Left ventricle myocardium inferior (tissue), 1 donor: ENCODE measurements at places on chromosomes 2 and 18. TPM values are rescaled to one million over a fixed set of nuclear protein-coding genes. Genes with fewer than 3 reads are reported as not detected.

DNA sequence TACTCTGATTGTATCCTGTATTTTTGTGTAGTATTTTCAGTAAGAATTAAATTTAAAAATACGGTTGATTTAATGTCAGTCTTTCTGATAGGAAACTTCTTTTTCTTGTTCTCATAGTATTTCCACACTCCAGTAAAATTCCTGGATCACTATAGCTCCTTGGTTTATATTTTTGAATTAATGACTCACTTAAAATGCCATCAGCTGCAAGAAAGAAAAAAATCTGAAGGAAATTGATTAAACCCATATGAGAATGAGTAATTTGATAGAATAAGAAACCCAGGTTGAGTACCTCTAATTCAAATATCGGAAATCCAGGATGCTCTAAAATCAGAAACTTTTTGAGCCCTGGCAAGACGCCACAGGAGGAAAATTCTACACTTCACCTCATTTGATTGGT is 186.8 kb upstream of the RND3 start:
- H3K27ac ChIP-seq, result no peak overlapping the region
- no peaks in the 10 kb centered on the region for H3K27me3 ChIP-seq

GRCh38 chr2:134152045-134153010 is 101.5 kb upstream of the MGAT5 start:
- H3K27ac ChIP-seq, result no peak overlapping the region
- H3K27me3 ChIP-seq, result no peaks in the 10 kb centered on the region
- peaks cover 85% of the 10 kb centered on the region for H3K4me1 ChIP-seq
- DNase-seq, result no peak

- no peak for DNase-seq
- H3K27ac ChIP-seq, result no peak overlapping the region
- no peaks in the 10 kb centered on the region for H3K4me1 ChIP-seq
- peaks cover 55% of the 10 kb centered on the region for H3K36me3 ChIP-seq
- no peaks in the 10 kb centered on the region for H3K27me3 ChIP-seq
- no peak overlapping the region for H3K4me3 ChIP-seq
Measured at GRCh38 chr2:191404568-191404991, 159.4 kb downstream of the MYO1B start.

- H3K4me1 ChIP-seq, result no peaks in the 10 kb centered on the region
- H3K27me3 ChIP-seq, result no peaks in the 10 kb centered on the region
- H3K36me3 ChIP-seq, result no peaks in the 10 kb centered on the region
- no peak overlapping the region for H3K4me3 ChIP-seq
- no peak overlapping the region for H3K27ac ChIP-seq
Measured at GRCh38 chr2:218043701-218044109, 25.3 kb upstream of the RUFY4 start.

DNA sequence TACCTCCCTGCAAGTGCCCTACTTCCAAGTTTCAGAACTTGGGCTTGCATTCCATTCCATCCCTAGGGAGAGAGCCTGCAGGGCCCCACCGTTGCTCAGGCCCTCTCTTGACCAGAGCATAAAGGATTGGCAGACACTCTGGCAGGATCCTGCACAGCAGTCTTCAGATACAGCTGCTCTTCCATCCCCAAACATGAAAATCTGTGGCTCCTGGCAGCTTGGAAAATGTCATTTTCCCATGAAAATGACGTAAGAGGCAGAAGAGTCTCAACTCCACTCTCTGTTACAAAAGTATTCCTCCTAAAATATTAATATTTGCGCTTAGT is 162.6 kb downstream of the GFPT1 start:
- no peaks in the 10 kb centered on the region for H3K27me3 ChIP-seq
- H3K27ac ChIP-seq, result peak overlapping the region; percentile 22
- DNase-seq, result no peak
- no peak overlapping the region for H3K4me3 ChIP-seq
- H3K36me3 ChIP-seq, result no peaks in the 10 kb centered on the region

DNA sequence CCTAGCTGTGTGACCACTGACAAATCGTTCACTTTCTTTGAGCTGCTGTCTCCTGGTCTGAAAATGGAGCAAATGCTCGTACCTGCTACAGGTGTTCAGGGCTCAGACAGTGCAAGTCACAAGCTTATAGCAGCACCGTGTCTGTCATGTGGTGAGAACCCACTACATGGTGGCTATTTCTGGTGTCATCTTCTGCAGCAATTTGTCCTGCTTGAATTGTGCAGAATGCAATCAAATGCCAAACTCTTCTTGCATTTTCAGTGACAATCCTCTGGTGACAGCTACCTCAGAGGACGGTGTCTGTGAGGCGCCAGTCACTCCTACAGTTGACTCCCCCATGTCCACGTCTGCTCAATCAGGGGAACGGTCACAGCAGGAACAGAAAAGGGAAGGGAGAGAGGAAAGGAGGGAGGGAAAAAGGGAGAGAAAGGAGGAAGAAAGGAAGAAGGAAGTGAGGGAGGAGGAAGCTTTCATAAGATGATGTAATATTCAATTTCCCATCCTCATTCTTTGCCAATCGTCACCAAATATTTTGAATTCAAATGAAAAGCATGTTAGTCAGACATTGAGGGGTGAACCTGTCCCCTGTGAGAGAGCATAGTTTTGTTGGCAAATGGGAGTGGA is 122.2 kb downstream of the BCL2 start:
- H3K27ac ChIP-seq, result no peak overlapping the region
- peaks cover 23% of the 10 kb centered on the region for H3K4me1 ChIP-seq
- no peak overlapping the region for H3K4me3 ChIP-seq
- no peaks in the 10 kb centered on the region for H3K36me3 ChIP-seq

DNA sequence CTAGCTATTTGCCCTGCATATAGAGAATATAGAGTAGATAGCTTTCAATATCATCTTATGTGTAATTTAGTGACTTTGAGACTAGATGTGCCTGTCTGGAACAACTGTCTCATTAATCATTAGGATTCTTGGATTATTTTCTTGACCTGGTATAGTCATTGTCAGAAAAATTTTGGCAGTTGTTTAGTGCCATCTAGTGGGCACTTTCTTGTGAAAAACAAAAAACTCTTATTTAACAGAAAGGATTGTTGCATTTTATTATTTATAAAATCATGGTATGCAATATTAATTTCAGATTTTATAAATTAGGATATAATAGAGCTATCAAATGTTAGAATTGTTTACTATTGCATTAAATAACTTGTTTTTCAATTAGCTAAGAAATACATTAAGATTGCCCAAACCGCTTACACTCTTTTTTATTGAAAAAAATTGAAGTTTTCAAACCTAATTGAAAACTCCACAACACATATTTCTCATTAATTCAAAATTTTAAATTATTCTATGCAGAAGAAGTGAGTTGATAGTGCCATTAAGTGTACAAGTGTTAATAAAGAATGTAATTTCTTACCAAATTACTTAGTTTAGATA is 80.3 kb downstream of the DYNAP start:
- no peak overlapping the region for H3K4me3 ChIP-seq
- H3K4me1 ChIP-seq, result no peaks in the 10 kb centered on the region
- no peak for DNase-seq
- peaks cover 6% of the 10 kb centered on the region for H3K27me3 ChIP-seq

DNA sequence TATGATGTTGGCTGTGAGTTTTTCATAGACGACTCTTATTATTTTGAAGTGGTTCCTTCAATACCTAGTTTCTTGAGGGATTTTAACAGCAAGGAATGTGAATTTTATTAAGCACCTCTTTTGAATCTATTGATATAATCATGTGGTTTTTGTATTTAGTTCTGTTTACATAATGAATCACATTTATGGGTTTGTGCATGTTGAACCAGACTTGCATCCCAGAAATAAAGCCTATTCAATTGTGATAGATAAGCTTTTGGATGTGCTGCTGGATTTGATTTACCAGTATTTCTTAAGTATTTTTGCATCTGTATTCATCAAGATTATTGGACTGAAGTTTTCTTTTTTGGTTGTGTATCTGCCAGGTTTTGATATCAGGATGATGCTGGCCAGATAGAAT is 131.6 kb upstream of the SCN7A start:
- H3K27me3 ChIP-seq, result no peaks in the 10 kb centered on the region
- no peak overlapping the region for H3K4me3 ChIP-seq
- DNase-seq, result no peak
- H3K27ac ChIP-seq, result no peak overlapping the region
- H3K36me3 ChIP-seq, result no peaks in the 10 kb centered on the region
- no peaks in the 10 kb centered on the region for H3K4me1 ChIP-seq

- no peak overlapping the region for H3K4me3 ChIP-seq
- H3K27me3 ChIP-seq, result peaks cover 6% of the 10 kb centered on the region
Measured at GRCh38 chr18:2139691-2140090, 431.6 kb downstream of the METTL4 start.

DNA sequence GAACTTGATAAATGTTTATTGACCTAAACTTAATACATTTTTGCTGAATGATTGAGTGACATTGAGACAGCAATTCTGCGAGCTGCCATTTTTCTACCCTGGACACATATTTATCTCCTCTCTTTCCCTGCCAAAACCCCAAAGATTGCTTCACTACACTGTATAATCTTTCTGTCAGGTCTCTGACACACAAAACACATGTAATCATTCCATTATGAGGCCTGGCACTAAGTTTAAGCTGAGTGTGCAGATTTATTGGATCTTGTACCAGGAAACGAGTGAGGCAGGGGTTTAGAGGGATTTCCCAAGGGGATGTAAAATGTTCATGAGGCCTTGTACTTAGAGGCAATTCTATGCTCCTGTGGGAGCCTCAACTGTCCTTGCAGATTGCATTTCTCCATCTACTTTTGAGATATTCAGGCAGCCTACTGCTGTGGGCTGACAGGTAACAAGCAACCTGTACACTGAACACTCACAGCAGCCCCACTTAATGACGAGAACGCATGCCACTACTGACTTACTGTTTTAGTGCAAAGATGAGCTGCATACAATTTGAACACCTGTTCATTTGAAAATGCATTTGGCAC is 13.7 kb upstream of the OSR1 start:
- no peaks in the 10 kb centered on the region for H3K4me1 ChIP-seq
- no peak overlapping the region for H3K4me3 ChIP-seq
- H3K27me3 ChIP-seq, result peaks cover 19% of the 10 kb centered on the region
- H3K36me3 ChIP-seq, result no peaks in the 10 kb centered on the region

DNA sequence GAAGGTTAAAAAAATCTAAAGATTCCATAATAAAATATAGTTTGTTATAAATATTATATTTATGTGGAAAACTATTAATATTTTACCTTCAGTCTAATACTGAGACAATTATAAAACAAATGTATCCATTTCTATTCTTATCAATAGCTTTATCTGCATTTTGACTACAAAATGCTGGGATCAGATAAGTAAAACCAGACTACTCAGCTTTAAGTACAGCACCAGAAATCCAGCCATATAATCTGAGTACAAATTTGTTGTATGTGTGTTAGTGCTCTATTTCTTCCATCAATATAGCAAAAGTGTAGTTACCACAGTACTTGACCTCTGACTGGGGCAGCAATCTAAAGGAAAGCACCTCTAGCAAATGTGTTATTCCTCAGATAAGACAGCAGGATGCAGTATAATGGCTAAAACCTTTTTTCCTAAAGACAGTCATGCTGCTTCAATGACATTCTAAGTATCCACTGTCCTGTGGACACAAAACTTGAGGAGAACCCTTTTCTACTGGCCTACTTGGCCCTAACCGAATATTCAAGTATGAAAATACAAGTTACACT is 68.1 kb downstream of the OLA1 start:
- no peak for DNase-seq
- no peak overlapping the region for H3K27ac ChIP-seq
- no peaks in the 10 kb centered on the region for H3K36me3 ChIP-seq
- H3K4me1 ChIP-seq, result peaks cover 4% of the 10 kb centered on the region
- no peaks in the 10 kb centered on the region for H3K27me3 ChIP-seq

GRCh38 chr2:63741884-63742579 is 99.7 kb upstream of the UGP2 start:
- no peaks in the 10 kb centered on the region for H3K27me3 ChIP-seq
- no peak overlapping the region for H3K27ac ChIP-seq
- H3K4me3 ChIP-seq, result no peak overlapping the region
- DNase-seq, result no peak

DNA sequence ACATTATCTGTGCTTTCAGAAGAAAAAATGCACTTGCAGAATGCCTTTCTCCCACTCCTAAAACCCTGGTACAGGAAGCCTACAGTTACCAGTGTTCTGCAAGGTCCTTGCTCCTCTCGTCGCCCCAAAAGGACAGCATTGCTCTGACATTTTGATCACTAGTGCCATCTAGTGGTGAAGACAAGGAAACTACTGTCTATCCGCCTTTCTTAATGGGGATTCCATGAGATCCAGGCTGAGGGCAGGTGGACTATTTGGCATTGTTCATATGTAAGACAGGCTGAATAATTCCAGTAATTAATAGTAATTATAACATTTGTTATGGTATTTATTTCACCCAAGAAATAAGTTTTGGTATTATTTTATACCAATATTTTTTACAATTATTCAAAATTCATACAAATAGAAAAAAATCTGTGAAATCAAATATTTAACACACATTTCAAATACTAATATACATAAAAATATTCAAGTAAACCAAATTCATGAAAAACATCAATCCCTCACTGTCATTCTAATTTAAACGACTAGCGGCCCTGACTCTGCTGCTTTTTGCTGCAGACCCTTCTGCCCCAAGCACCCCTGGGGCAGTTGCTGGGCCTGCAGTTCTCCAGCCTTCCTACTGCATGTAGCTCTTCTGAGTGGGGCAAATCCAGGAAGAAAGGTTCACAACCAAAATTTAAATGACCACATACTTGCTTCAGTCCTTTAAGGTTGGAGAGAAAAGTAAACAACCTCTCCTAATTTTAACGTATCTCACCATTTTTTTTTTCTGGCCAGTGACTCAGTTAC is 19.0 kb downstream of the TPGS2 start:
- no peaks in the 10 kb centered on the region for H3K27me3 ChIP-seq
- peaks cover 20% of the 10 kb centered on the region for H3K4me1 ChIP-seq
- no peak overlapping the region for H3K27ac ChIP-seq
- H3K4me3 ChIP-seq, result no peak overlapping the region
- DNase-seq, result no peak

DNA sequence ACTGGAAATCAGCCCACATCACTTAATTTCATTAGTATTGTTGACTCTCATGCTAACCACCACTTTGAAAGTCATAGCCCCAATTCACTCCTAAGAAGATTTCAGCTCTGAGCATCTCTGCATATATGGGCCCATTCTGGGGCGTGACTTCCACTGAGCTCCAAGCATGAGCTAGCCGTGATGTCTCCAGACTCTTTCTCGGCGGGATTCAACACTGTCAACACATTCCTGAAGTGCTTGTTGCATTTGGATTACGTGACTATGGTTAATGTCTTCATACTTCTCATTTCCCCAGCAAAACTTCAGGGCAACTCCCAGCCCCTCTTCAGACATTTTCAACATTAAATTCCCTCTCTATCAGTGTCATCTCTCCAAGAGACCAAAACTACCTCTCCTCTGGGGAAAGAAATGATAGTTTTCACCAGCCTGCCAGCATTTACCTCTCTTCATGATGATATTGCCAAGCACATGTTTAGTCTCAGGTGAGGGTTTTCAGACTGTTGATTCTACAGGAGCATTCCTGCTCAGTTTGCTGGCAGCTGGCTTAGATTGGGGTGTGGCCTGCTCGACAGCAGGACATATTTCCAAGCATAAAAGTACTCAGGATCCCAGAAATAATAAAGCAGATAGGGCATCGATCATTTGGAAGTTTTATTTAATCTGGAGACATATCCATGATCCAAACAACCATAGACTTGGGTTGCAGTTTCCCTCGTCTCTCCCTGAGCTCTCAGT is 81.7 kb downstream of the FEZ2 start:
- DNase-seq, result no peak
- no peak overlapping the region for H3K27ac ChIP-seq
- no peak overlapping the region for H3K4me3 ChIP-seq
- H3K4me1 ChIP-seq, result no peaks in the 10 kb centered on the region

NTSR2 gene
- total RNA-seq, result not detected

RGPD3 gene
- not detected for total RNA-seq

TM4SF20 gene
- total RNA-seq, result not detected

COL3A1 gene
- total RNA-seq, result 98.5 TPM

PIEZO2 gene
- 0.33 TPM for total RNA-seq

OSR1 gene
- 2.7 TPM for total RNA-seq
